GM03348 (cell line): ENCODE measurements at places on chromosomes 7 and 10.
A peak's percentile ranks its signal among the peaks of the same experiment; 100 is the strongest.

DNA sequence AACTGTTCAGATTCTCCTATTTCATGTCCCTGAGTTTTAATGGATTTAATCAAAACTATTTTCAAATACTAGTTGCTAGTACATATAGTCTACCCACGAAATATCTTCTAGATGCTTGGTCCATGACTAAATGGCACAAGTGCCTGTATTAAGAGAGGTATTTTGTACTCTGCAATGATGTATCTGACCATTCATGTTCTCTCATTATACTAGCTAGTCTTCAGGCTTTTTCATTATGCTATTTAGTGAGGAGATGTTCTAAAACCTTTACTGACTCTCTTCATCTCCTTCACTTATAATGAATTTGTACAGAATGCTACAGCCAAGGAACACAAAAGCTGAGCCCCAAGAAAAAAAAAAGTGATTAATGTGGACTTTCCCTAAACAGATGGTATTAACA, 222.5 kb downstream of the AHR start:
- DNase-seq = no peak

- no peak for DNase-seq
Measured at GRCh38 chr7:107613439-107613838, 33.4 kb downstream of the BCAP29 start.

GRCh38 chr7:95863-96260, 96.5 kb upstream of the FAM20C start:
- no peak for DNase-seq

DNA sequence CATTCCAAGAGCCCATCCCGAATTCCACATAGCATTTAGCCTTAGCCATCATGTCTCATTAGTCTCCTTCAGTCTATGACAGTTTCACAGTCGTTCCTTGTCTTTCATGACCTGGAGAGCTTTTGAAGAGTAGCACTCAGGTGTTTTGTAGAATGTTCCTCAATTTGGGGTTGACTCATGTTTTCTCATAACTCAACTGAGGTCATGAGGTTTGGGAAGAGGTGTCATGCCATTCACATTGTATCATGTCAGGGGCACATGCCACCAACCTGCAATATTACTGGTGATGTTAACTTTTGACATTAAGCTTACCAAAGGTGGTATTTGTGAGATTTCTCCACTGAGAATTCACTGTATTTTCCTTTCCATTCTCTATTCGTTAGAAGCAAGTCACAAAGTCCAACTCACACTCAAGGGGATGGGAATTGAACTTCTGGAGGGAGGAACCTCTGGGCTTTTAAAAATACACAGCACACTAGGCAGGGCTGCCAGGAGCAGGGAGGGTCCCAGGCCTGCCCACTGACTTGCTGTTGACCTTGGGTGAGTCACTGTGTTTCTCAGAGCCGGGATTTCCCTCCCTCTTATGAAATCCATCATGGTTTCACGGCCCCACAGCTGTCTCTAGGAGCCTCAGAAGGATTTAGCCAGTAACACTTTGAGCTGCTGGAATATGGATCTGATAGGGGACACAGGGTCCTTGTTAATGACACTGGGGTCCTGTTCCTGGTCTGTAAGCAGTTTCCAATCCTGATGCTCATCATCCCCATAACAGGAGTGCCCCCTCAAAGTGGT, 74.4 kb upstream of the TCF7L2 start:
- peak; percentile 67 for DNase-seq

DNA sequence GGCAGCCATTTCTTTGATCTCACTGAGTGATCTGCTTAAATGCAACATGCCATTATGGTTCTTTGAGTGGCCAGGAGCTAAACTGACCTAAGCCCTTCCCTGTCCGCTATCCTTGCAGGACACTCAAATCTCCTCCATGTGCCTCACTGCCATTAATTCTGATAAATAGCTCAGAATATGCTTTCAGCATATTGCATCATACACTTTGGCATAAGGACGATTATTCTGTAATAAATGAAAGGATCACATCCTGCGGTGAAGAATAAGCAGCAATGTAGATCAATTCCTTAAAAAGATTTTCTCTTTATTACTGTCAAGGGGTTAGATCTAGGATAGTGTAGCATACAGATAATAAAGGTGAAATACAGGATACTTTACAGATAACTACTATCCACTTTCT, 231.8 kb upstream of the CTBP2 start:
- peak; percentile 19 for DNase-seq

DNA sequence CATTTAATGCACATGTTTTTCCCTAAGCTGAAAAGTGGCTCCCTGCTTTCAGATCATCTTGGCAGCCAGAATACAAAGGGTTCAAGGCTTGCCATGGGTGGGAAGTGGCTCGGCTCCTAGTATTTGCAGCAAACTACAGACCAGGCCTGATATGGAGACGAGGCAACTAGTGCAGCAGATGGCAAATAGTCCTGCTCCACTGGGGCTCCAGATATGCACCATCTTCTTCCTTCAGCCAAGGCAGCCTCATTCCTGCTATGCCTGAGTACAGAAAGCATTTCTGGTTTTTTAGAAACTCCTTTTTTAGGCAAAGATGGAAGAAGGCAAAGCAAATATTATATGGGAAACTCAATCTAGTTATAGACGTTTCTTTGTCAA, 23.9 kb downstream of the LRRC4 start:
- DNase-seq = no peak

GRCh38 chr10:76415554-76415953, 984.1 kb downstream of the LRMDA start:
- no peak for DNase-seq

GRCh38 chr7:7292608-7293007, 110.3 kb downstream of the C1GALT1 start:
- DNase-seq = no peak

- no peak for DNase-seq
Measured at GRCh38 chr10:61001731-61002122, 57.7 kb upstream of the RHOBTB1 start.

GRCh38 chr7:48087349-48087748, 1.7 kb upstream of the UPP1 start:
- DNase-seq = no peak

DNA sequence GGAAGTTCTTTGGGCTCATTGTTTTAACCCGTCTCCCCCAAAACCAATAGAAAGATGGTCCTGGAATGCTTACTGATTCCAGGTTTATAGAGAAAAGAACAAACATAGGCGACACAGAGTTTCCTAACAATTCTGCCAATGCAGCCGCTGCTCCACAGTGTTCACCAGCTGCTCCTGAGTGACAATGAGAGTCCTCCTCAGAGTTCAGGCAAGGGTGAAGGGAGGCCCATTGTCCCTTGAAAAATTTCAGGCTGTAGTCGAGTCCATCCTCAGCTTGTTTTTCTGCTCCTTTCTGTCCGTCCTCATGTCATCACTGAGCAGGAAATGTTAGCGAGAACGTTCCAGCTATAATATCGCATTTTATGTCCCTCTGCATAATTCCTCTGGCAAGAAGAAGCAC, 537.6 kb downstream of the TCERG1L start:
- no peak for DNase-seq

DNA sequence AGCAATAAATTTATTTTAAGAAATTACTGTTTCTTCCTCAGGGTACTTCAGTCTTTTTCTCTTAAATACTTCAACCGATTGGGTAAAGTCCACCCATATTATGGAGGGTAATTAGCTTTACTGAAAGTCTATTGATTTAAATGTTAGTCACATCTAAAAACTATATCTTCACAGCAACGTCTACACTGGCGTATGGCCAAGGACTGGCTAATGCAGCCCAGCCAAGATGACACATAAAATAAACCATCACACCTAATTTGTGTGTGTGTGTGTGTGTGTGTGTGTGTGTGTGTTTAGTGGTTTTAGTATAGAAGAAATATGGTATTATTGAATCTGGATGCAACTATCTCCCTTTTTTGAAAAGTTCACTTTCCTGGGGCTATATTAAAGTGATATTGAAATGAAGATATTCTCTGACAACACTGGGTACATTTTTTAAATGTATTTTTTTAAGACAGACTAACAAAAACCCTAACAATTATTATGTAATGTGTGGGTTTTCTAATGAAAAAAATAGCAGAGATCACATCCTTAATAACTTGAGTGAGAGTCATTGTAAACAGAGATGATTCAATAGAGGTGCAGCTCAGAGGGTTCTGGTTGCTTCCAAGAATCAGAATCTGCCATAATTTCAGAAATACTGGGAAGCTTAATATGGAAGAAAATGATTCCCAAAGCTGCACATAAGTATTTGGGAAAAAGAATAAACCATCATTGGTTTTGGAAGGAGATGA, 584.2 kb upstream of the MBL2 start:
- no peak for DNase-seq

GRCh38 chr7:92333866-92334265, 88.1 kb downstream of the ANKIB1 start:
- DNase-seq = no peak

GRCh38 chr10:21523557-21524008, 1.9 kb downstream of the SKIDA1 start:
- no peak for DNase-seq

DNA sequence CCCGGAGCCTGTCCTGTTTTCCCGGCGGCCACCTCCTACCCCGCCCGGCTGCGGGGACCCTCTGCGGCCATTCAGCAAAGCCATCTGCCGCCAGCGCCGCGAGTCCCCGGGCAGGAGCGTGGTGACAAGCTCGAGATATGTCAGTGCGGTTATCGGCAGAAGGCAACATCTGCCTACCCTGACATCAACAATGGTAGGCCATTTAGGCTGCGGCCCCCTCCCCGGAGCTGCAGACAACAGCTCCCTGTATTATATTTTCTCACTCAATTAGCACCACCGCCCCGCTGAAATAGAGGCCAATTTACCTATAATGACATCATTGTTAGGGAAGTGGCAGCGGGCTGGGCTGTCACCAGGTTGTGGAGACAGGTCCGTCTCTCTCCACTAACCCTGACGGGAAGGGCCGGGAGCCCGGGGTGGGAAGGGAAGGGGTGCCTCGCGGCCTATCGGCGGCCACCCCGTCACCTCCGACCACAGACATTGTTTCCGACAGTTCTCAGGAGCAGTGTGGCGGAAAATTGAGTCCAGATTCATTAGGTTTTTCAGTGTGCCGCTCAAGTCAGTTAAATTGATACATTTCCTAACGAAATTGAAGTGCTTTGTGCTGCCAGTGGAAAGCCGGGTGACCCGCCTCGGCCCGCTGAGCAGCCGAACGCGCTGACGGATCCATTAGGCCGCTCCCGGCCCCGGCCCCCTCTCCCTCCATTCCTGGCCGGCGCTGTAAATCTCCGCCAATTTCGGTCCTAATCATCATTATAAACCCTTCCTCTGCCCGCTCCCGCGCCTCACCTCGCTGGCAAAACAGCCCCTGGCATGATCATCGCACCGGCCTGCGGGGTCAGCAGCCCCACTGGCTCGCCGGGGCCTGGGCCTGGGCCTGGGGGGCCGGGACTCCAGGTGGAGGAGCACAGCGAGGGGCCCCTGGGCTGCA, 43.0 kb downstream of the UNCX start:
- DNase-seq = no peak

DNA sequence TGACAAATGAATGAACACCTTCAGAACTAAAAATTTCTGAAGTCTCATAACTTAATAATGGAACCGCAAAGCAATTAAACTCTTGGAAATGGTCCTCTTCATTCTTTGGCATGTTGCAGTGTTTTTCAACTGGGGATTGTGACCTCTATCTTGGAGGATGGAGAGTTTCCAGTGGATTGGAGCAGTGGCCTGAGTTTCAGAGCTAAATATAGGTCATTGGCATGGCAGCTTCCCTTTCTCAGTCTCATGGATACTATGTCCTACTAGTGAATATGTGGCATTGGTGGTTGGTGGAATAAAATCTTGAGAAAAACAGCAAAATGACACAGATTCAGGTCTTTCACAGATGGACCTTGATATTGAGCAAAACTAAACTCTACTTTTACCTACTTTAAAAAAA, 24.1 kb upstream of the EPC1 start:
- no peak for DNase-seq

DNA sequence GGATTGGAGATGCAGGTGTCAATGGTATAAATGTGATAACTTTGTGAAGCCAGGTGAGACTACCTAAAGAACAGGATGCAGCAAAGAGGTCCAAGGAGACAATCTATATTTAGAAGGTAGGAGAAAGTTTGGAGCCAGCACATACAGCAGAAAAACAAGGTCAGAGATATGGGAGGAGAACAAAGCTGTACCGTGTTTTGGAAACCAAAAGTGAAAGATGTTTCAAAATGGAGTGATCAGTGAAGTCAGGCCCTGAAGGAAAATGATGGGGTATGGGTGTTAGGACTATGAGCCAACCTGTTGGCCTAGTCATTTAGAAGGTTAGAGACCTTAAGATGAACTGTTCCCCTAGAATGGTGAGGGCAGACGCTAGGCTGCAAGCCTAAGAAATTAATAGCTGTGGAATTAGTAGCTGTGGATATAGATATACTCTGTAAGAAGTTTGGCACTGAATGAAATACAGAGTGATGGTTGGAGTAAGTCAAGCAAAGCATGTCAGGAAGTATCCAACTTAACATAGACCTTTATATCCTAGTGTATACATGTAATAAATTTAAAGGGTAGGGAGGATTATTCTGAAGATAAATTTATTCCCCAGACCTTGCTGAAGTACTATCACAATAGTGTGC, 149.8 kb upstream of the WNT16 start:
- DNase-seq = no peak

DNA sequence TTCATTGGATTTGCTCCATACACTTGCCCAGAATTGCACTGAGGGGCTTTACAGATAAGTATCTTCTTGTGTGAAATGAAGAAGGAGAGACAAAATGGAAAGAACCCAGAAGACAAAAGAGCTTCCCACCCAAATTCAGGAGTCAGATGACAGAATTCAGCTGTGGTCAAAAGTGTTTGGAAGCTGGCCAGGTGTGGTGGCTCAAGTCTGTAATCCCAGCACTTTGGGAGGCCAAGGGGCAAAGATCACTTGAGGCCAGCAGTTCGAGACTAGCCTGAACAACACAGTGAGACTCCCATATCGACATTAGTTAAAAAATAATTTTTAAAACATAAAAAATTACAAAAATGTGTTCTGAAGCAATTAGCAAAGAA, 27.1 kb downstream of the DUSP5 start:
- no peak for DNase-seq

DNA sequence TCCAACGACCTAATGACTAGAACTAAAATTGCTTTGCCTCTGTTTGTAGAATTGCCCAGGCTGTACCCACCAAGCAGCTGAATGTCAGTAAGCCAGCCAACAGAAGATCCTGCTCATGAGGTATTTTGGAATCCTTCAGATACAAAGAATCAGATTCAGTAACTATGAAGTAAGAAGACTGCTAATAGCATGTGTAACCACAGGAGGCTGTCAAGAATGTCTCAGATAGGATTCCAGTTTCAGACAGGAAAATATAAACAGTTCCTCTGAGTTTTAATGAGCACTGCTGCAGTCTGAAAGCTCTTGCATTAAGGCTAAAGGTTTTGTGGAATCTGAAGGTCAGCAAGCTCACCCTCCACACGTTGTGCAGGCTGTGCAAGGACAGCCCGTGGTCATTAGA, 112.6 kb upstream of the ADAM12 start:
- peak; percentile 62 for DNase-seq

GRCh38 chr10:37758074-37758473, 99.3 kb downstream of the ZNF248 start:
- DNase-seq = no peak
